ENCODE measurements at places on chromosomes 4 and X.

GRCh38 chrX:111086591-111087006, 9.4 kb upstream of the PAK3 start:
- no peak for DNase-seq

DNA sequence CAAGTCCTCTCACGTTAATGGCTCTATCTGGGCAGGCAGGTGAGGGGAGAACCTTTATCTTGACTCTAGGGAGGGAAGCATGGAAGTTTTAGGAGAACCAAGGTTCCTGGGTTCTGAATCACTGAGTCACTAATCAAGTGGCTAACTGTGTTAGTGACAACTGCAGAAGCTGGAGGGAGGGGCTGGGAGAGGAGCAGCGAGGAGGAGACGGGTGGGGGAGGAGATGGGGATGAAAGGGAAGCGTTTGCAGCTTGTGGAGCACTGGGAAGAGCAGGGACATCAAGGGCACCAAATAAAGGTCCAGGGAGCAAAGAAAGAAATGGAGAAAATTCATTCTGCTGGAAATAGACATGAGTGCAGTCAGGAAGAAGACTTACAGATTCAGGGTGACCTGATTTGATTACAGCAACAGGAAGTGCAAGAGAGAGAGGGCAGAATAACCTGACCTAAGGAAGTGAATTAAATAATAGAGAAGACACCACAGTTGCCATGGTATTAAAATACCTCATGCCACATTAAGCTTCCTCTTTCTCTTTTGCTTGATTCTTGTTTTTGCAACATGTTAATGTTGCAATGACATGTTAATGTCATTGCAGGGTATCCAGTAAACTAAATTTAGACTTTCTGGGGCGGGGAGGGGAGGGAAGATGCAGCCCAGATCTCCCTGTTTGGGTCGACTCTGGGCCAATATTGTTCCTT, 4.5 kb upstream of the SETD7 start:
- DNase-seq = no peak

GRCh38 chrX:134161162-134161561, 75.8 kb upstream of the CCDC160 start:
- no peak for DNase-seq

GRCh38 chr4:101022151-101023024, 324.9 kb downstream of the PPP3CA start:
- peak; percentile 2 for DNase-seq
